HepG2 (cell line): ENCODE measurements at places on chromosomes 12 and 14. TPM values are rescaled to one million over a fixed set of nuclear protein-coding genes. Genes with fewer than 3 reads are reported as not detected.

DNA sequence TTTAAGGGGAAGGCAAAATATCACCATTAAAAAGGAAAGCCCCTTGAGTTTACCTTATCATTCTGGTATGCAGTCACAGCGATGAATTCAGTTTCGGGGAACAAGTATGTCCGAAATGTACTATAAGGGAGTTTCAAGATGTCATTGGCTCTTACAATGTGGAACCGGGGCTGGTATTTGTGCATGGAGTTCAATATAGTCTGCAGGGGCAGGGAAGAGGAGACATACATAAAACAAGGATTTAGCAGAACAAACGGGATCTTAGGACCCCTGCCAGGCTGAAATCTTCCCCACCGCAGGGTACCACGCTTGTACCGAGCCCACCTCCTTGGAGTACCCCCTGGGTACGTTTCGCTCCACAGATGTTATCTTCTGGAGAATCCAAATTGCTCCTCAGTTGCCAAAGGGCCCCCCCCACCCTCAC, 4.5 kb downstream of the TBX3 start:
- no peak for DNase-seq

GRCh38 chr12:49874142-49874897, 29.4 kb downstream of the FAIM2 start:
- no peak for DNase-seq

DNA sequence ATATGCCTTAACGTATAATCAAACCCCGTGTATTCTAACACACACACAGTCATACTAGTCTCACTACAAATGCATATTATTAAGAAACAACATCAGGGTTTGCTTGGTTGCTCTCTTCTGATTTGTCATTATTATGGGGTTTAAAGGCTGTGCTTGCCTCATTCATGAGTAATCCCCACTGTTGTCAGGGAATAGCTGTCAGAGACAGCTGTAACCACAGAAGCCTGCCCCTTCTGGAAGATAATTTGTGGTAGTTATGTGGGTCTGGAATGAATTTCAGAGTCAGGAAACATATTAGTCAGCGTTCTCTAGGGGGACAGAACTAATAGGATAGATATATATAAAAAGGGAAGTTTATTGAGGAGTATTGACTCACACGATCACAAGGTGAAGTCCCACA, 456.9 kb upstream of the TMEM132C start:
- no peak for DNase-seq

- DNase-seq: no peak
Measured at GRCh38 chr12:49983892-49984291, 11.1 kb downstream of the AQP6 start.

DNA sequence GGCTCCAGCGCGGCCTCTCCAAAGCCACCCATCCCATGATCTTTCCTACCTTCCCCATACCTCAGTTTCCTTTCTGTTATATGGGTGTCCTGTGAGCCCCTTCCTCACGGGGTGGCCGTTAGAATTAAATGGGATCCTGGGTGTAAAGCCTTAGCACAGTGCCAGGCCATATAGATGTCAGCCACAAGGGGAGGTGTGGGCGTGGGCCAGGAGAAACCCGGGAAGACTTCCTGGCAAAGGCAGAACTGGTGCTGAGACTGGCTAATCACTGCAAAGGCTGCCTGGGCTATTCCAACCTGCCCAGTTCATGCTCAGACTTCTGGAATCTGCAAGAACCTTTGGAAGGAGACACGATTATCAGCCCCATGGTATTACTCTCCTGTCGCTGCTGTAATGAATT, 11.0 kb upstream of the NCOR2 start:
- no peak for DNase-seq

DNA sequence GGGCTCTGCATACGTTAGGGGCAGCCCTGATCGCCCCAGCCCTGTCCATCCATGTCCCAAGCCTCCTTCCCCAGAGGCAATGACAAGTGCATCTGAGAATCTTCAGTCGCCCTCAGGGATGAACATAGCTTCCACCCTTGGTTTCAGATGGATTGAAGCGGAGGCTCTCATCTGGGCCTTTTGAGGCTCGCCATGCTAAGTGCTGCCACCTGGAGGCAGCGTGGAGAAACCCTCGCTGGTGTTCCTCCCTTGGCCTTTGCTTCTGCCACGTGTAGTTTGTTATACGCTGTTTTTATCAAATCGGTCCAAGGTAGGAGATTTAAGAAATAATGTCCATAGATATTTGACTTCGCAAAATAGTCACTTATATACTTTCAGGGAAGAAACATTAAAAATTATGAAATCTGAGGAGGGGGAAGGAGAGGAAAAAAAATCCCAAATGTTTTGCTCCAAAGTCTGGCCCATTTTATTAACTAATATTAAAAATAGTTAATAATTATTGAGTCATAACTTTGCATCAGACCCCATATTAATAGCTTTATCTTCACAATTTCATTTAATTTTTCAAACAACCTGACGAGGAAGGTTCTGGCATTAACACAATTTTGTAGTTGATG, 28.8 kb upstream of the LRRC10 start:
- DNase-seq: peak; percentile 52

DNA sequence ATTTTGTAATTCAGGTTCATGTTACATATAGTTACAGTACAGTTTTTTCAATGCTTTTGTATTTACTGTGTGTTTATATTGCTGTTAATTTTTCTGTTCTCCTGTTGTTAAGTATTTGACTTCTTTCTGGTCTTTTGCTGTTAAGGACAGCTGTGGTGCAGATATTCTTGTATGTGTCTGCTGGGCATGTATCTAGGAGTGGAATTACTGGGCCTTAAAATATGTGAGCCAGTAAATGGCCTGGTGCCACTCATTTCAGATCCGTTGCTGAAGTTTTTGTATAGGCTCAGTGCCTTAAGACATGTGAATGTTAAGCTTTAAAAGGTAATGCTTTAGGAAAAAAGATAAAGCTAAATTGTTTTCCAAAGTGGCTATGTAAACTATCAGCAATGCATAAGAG, 87.3 kb downstream of the TTLL5 start:
- no peak for DNase-seq

SLC4A8 gene
- 0.07 TPM in 1 of 2 replicates, not detected in the other for total RNA-seq

CLEC4E gene
- not detected in 2 replicates for total RNA-seq

AEBP2 gene
- total RNA-seq: 17.9 and 33.0 TPM in 2 replicates

SLC22A17 gene
- total RNA-seq: 0.48 and 0.95 TPM in 2 replicates
